ENCODE measurements at places on chromosomes 3 and 15. TPM values are rescaled to one million over a fixed set of nuclear protein-coding genes. Genes with fewer than 3 reads are reported as not detected.
A peak's percentile ranks its signal among the peaks of the same experiment; 100 is the strongest.

DNA sequence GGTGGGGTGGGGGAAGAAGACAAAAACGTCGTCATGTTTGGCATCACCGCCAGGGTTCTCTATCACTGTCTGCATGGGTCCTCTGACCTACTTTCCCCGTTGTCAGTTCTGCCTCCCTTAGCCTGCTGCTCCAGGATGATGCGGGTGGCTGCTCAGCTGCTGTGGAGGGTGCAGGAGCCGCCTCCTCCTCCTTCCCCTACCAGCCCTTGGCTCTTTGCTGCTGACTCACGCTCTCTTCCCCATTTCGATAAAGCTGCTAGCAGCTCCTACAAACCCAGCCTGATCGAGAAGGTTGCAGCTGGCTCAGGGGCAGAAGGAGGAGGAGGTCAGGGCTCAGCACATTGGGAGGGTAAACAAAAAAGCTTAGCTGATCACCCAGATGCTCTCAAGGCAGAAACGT, 49.5 kb upstream of the SEC13 start:
- H3K27ac ChIP-seq: no peak overlapping the region
- H3K36me3 ChIP-seq: no peaks in the 10 kb centered on the region
- H3K4me3 ChIP-seq: no peak overlapping the region

- H3K4me3 ChIP-seq: no peak overlapping the region
- no peaks in the 10 kb centered on the region for H3K36me3 ChIP-seq
- H3K4me1 ChIP-seq: peaks cover 6% of the 10 kb centered on the region
- H3K27ac ChIP-seq: no peak overlapping the region
- no peak for DNase-seq
Measured at GRCh38 chr15:74257105-74257504, 21.0 kb downstream of the CCDC33 start.

DNA sequence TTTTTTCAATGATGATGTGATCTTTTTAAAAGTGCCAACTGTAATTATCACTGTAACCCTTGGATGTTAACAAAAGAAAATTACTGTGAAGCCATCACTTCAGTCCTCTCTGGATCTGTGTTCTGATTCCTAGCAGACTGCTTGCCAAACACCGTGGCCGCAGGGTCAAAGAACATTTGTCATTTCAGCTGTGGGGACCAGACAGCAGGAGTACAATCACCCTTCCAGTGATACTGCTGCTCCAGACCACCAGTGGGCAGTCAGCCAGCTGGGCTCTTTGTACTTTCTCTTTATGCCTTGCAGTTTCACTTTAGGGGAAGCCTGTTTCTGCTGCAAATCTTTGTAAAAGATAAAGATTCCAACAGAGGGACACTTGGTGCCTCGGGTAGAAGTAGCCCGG, 770.0 kb downstream of the GRM7 start:
- no peaks in the 10 kb centered on the region for H3K27me3 ChIP-seq
- no peak overlapping the region for H3K4me3 ChIP-seq
- H3K27ac ChIP-seq: no peak overlapping the region
- peak; percentile 56 for DNase-seq

The SAMMSON gene
- total RNA-seq: 0.32 TPM

Measured in ovary (tissue), 10 donors.